ENCODE measurements at places on chromosomes 12 and 14.
A peak's percentile ranks its signal among the peaks of the same experiment; 100 is the strongest.

DNA sequence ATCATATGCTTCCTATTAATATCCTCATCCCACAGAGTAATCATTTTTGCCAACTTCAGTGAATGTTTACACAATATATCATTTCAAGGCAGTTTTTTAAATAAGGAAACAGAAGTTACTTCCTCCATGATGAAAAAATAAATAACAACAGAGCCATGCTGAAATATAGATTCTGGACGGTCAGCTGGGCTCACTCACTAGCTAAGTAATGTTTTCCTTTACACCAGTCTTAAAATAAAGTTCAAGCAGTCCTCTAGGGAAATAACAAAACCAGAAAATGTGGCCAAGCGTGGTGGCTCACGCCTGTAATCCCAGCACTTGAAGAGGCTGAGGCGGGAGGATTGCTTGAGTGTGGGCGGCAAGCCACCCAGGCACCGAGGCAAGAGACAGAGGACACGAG, 28.7 kb downstream of the AICDA start:
- no peak for DNase-seq

DNA sequence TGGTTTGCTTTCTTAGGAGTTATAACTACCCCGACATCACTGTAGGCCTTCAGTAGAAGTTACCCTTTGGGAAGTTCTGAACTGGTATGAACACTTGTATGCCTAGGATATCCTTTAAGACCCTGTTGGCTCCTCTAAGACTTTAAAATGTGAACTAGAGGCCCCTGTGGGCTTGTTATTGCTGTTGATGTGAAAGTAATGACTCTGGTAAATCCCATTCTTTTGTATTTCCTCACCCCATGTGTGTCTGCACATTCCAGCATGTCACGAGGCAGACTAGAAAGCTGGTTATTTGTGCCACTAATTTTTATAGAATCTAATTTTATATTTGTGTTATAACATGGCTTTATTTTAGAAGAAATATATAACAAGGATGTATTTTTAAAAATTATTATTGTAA, 48.9 kb downstream of the SERPINA10 start:
- no peak for DNase-seq

GRCh38 chr14:102282751-102283465, 22.1 kb downstream of the MOK start:
- no peak for DNase-seq

DNA sequence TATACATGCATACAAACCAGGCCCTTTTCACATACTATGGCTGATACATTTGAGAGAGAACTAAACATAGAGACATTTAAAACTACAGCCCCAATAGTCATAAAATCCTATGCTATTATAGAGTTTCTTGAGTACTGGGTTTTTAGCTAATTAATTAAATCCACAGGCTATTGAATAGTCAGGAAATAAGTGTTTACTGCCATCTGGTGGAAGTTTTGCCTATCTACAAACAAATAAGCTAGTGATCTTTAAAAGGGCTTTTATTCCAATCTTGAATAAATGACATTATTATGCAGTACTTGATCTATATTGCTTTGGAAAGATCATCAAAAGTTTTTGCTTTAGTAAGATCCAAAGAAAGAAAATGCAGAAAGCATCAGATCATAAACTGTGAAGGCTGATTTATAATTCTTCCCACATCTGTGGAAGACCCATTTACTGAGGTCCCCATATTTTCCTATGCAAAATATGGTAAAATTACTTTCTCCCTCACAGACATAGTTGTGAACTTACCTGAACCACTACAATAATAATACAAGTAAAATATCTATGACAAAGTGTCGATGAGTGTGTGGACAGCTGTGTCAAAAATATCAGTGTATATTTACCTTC, 131.3 kb downstream of the ITPR2 start:
- peak; percentile 42 for DNase-seq

DNA sequence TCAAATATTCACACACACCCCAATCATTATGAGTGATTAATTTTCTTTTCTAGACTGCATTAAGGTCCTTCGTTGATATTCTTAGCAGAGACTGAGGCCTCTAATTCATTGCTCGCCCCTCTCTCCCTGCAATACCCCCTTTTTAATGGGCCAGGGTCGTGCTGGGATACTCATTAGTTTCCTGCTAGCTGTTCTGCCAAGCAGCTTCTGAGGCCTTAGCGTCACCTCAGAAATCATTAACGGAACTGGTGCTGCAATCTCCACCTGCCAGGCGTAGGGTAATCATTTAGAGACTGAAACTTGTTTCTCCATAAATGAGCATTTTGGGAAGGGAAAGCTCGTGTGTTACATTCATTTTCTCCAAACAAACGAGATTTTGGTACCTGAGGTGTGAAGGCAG, 1054.7 kb downstream of the GALC start:
- no peak for DNase-seq

DNA sequence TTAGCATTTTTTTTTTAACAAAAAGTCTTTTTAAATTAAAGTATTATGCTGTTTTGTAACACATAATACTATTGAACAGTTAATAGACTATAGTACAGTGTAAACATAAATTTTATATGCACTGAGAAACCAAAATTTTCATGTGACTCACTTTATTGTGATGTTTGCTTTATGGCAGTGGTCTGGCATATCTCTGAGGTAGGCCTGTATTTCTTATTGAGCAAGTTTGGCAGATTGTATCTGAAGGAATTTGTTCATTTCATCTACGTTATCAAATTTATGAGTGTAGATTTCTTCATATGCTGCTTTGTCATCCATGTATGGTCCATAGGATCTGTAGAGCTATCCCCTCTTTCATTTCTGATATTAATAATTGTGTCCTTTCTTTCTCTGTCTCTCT, 78.8 kb upstream of the PDE3A start:
- DNase-seq, result no peak

GRCh38 chr12:1812650-1813302, 7.6 kb upstream of the LRTM2 start:
- DNase-seq, result no peak

- no peak for DNase-seq
These were observed 10.9 kb downstream of the C12orf43 start for GRCh38 chr12:121005346-121005815.

DNA sequence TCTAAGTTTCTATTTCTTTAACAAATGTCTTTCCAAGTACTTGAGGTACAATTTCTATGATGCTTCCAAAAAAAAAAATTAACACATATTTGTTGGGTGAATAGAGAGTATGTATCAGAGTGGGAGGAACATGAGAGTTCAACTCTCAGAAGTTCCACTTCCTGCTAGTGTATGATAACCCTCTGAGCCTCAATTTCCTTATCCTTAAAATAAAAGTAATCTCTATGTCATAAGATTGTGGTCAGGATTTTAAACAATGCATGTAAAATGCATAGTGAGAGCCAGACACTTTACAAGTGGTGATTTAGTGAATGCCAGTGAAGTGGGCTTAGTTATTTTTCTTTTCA, 270.3 kb upstream of the AMIGO2 start:
- no peak for DNase-seq

DNA sequence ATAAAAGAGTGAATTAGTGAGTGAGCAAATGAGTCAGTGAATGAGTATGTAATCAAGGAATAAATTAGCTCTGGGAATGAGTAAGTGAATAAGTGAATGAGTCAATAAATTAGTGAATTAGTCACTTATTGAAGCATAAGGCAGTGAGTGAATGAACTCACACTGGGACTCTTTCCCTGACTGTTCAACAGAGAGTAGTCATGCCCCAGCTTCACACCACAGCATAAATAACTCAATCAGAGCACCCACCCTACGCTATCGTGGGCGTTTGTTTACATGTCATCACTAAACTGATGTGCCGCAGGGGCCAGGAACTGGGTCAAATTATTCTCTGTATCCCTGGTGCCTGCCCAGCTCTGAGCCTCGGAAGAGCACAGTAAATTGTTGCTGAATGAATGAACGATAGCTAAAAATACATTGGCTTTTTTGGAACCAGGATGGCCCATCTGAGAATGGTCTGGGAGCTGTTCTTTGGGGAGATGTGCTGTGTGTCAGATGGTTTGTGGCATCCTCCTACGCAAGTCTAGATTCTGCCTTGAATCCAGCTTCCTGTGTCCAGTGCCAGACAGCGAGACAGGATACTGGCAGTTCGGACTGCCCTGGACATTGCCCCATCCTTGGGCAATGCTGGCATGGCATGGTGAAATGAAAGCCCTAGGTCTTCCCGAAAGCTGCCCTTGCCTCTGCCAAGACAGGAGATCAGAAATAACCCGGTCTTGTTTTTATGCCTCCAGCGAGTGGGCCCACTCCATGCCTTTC, 98.0 kb upstream of the RTL1 start:
- no peak for DNase-seq

DNA sequence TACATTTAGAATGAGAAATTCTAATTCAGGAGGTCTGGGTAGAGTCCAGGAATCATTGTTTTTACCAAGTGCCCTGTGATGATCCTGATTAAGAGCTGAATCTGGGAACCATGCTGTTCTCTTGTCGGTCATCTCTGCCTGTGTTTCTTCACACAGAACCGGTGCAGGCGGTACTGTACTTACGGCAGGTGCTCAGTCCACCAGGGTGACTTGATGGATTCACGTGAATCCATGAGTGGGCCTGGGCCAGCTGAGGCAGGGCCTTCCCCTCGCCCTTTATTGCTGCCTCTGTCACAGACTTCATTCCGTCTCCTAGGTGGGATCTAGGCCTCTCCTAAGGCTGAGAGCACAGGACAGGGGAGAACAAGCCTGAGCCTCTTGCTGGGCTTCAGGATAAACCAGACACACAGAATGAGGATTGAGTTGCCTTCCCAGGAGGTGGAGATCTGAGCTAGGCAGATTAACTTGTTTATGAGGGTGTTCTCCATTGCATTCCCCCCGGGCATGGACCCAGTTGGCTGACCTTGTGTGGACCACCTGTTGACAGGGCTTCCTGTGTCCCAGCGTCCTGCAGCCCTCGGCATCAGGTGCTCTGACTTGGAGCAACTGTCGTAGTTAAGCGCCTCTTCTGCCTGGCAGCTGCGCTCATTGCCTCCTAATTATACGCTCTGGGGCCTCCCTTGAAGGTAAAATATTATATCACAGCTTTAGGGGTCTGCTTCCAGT, 42.1 kb downstream of the B4GALNT3 start:
- DNase-seq, result no peak

GRCh38 chr14:39568809-39569538, 136.7 kb upstream of the FBXO33 start:
- DNase-seq, result no peak

- no peak for DNase-seq
These were observed 201.4 kb upstream of the PWP1 start for GRCh38 chr12:107484230-107484629.

DNA sequence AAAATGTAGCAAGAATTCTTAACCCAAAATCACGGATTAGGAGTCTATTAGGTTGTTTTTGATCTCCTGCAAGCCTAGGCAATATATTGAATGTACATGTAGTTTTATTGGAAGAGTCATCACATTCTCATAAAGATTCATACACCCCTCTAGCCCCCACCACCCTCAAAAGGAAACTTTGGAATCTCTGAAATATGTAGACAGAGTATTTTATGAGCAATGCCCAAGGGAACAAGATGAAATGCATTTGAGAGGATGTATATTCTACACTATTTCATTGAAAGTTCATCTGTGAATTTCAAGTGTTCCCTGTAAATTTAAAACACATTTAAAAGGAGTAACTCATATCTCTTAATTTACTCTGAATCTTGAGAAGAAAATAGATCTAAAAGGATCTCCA, 103.7 kb downstream of the SYT1 start:
- no peak for DNase-seq

DNA sequence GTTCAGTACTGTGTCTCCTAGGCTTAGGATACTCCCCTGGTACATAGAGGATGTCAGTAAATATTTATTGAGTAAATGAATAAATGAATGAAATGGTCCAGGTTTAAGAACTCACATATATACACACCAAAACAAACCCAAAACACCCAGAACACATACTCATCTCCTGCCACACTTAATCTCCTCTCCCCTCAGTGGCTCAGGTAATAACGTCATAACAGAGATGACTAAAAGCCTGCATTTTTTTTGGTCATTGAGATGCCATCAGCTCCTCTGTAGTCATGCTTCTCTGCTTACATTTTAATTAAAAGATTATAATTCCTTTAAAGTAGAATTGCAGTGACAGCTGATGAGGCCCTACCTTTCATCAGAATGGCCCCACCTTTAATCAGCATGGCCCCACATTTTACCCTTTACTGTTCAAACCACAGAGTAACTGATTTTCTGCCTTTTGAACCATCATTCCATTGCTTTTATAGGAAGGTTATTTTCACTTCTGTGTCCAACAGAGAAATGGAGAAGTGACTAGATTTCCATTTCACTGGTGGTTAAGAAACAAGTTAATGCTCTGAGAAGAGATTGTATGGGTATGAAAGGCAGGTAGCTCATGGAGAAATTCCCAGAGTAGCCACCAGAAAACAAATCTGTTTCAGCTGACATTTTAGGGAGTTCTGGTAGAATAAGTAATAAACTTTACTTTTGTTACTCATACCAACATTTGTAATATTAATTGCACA, 193.4 kb upstream of the ATP2B1 start:
- no peak for DNase-seq

GRCh38 chr12:110688446-110689280, at the start of gene HVCN1:
Gene HVCN1 (minus strand): TSS chr12:110689115. CDS start chr12:110683245, 5,870 bp downstream.
- DNase-seq, result no peak

- DNase-seq, result no peak
These were observed 11.7 kb downstream of the HDAC7 start for GRCh38 chr12:47808050-47808449.

GRCh38 chr12:46661110-46661845, 164.5 kb downstream of the SLC38A4 start:
- DNase-seq, result peak; percentile 74

DNA sequence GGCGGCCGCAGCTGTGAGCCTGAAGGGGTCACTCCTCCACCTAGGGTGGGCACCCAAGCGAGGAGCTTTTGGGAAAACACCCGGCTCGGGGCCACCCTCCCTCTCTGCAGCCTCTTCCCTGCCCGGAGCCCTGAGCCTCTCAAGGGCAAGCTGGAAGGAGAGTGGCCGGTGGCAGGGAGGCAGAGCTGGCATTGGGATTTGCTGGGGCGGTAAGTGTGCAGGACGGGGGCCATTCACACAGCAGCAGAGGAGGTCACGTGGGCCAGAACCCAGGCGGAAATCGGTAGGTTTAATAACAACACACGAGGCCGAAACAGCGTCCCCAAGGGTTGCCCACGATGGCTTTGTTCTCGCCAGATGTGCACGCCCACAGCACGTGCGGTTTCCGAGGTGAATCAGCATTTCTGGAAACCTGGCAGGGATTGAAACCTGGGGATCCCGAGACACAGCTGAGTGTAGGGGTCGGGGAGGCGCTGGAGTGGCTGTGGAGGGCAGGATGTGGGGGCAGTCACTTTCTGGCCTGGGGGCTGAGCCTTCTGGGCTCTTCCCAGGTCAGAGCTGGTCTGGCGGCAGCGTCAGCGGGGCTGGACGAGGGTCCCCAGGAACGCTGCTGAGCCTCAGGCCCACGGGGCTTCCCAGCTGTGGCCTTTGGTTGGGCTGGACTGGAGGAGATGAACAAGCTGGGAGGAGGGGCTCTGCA, 23.5 kb downstream of the NOC4L start:
- no peak for DNase-seq

Data from HS-27A (cell line).